Placental pericyte (primary cell): ENCODE measurements at places on chromosomes 1 and 21. TPM values are rescaled to one million over a fixed set of nuclear protein-coding genes. Genes with fewer than 3 reads are reported as not detected.

Gene GPR153
- total RNA-seq = 10.2 and 14.4 TPM in 2 replicates

Gene LCE1D
- not detected in 2 replicates for total RNA-seq

Gene CR1L
- not detected in 2 replicates for total RNA-seq

Gene SUSD4
- 2.3 TPM in 1 of 2 replicates, not detected in the other for total RNA-seq

Gene FBXO2
- 1.4 and 2.4 TPM in 2 replicates for total RNA-seq

Gene LCE2A
- 0.57 TPM in 1 of 2 replicates, not detected in the other for total RNA-seq

Gene CCDC185
- not detected in 2 replicates for total RNA-seq

Gene SLC6A9
- total RNA-seq = 7.7 and 70.0 TPM in 2 replicates

Gene AMY1B
- not detected in 2 replicates for total RNA-seq

Gene PAQR7
- 6.6 and 12.2 TPM in 2 replicates for total RNA-seq

Gene TRIM46
- total RNA-seq = 4.4 and 8.7 TPM in 2 replicates

Gene DCST1
- total RNA-seq = not detected in 2 replicates

Gene DMBX1
- not detected in 2 replicates for total RNA-seq
